Stimulated activated CD4-positive, alpha-beta T cell treated with anti-CD3 and anti-CD28 coated beads, Interleukin-1b, Interleukin-23, amount 100 ng/mL, for 24 hours (primary cell): ENCODE measurements at places on chromosomes 4 and X.
A peak's percentile ranks its signal among the peaks of the same experiment; 100 is the strongest.

DNA sequence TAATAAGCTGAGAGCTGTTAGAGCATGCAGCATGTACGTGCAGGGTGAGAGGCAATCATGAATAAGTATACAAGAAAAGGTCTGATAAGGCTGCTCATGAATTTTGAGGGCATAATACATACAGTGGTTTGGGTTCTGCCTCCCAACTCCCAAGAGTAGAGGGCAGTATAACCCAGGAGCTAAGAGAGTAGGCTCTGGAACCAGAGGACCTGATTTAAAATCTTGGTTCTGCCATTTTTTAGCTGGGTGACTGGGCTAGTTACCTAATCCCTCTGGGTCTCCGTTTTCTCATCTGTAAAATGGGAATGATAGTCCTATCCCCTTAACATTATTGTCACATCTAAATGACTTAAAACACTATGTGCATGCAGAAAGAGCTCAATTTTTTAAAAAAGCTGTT, 85.3 kb downstream of the LNX1 start:
- no peak for DNase-seq

DNA sequence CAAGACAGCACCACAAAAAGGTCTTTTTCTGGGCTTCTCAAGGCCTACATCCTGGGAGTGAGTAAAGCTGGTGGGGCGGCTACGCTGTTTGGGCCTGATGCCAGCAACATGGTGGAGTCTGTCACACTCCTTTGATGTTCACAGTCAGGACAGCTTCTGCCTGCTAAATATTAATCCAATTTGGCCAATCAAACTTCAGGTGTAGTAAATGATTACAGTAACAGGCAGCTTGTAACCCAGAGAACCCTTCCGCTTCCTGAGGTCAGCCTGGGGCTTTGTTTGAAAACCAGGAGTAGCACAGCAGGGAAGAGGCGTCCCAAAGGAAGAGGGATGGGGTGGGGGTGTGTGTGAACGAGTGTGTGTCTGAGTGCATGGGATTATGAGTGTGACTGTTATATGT, 220.4 kb downstream of the MAML3 start:
- DNase-seq, result no peak

- no peak for DNase-seq
These were observed 76.1 kb downstream of the CHST7 start for GRCh38 chrX:46649421-46650260.

DNA sequence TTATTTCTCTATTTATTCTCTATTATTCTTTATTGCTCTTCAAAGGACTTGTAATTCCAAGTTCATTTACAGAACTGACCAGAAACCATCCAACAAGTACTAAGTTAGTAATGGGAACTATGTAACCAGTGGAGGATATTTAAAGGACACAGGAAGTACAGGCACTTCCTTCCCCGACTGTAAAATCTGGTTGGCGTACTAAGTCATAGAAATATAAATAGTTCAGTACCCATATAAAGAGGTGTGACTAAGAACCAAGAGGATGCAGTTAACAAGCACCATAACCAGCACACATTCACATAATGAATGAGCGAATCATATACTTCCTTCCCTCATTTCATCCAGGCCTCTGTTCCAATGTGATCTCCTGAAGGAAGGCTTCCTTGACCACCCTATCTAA, 3.6 kb upstream of the EIF4E start:
- DNase-seq, result no peak

GRCh38 chr4:55859711-55860110, 6.3 kb downstream of the EXOC1 start:
- no peak for DNase-seq

- DNase-seq, result no peak
These were observed 17.8 kb downstream of the ARHGEF6 start for GRCh38 chrX:136762820-136763452.

- no peak for DNase-seq
These were observed 576.9 kb upstream of the PCDH10 start for GRCh38 chr4:132572210-132572609.

DNA sequence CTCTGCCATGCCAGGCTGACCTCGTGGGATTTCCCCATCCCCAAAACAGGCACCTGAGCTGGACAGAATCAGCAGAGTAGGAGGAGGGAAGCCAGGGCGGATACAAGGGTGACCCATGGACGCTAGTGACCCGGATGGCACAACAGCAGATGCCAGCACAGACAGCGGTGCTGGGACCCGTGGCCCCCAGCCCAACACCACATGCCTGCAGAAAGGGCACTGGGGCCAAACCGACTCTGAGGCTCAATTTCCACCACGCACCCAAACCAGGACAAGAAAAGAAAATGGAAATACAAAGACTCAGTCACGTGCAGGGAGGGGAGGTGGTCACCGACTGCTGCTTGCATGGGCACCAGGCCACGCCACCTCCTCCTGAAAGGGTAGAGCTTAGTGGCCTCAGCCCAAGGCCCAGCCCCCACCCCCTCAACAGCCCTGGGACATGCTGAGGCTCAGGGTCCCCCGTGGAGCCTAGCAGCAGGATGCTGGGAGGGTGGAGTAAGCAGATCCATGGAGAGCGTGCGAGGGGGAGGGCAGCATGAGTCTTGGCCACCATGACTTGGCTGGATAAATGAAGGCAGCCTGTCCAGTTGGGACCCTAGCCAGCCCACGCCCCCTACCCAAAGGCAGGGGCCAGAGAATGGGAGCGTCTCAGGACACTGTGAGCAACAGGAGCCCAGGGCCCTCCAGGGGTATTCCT, 47.7 kb downstream of the C4orf50 start:
- no peak for DNase-seq

DNA sequence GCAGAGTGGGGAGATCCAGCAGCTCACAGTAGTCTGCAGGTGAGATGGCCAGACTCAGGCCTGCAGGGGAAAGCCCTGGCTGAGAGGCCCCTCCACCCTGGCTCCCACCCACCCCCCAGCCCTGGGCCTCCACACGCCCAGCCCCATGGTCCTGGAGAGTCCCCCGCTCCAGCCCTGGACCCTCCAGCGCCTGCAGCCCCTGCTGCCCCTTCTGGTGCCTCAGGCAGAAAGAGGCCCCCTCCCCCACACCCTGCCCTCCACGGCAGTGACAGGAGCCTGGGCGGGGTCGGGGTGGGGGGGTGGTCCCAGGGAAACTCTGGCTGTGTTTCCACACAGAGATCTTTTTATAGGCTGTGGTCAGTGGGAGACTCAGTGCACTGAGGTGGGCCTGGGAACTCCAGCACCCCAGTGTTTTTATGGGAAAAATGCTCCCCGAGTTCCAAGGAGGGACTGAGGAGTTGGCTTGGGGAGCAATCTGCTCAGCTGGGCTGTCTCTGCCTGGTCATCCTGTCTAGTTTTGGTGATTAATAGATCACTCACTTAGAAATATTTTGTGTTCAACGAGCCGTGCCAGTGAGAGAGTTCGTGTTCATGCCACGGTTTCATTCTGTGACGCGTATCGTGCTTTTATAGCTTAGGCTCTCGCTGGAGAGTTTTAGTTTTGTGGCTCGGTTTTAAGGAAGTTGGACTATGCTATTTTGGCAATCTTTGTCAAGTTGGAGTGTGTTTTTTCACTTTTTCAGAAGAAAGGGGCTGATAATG, 53.1 kb upstream of the HGFAC start:
- DNase-seq, result no peak

DNA sequence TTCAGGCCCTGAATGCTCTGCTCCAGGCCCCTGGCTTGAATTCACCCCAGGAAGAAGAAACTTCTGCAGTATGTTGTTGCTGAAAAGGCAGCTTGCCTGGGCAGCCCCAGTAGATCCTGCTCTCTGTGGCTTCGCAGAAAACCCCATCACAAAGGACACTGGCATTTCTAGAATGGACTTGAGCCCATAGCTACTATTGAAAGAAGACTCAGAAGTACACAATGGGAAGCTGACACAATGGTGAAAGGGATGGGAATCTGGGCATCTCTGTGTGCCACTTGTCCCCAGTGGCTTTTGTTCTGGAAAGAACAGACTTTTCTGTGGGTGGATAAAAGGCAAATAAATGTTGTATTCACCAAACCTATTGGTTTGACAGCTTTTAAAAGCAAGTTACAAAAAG, 67.4 kb upstream of the SCML1 start:
- no peak for DNase-seq

GRCh38 chr4:122900314-122900713, 22.1 kb downstream of the NUDT6 start:
- DNase-seq, result no peak

DNA sequence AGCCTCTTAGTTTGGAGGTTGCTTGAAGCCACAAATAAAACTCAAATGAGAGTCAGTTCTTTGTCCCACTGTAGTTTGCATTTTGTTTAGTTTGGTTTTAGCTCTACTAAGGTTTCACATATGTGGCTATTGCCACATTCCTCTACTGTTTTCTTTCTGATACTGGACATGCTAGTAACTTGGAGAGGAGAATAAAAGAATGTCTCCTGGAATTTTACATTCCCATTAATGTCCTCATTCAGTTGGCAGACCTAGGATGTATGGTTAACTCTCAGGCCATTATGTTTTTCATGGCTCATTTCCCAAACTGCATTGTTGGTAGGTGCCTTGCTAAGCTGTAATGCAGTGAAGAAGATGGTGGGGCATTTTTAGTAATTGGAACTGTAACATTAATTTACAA, 29.9 kb downstream of the UPRT start:
- no peak for DNase-seq

DNA sequence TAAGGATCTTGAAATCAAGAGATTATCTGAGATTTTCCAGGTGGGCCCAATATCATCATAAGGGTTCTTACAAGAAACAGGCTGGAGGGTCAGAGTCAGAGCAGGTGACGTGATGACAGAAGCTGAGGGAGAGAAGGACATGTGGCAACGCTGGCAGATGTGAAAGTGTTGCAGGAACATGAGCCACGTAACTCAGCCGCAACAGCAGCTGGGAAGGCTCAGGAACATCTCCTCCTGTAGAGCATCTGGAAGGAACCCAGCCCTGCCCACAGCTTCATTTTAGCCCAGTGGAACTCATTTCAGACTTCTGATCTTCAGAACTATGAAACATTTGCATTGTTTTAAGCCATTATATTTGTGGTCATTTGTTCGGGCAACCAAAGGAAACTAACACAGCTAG, 156.3 kb upstream of the VEGFC start:
- no peak for DNase-seq

DNA sequence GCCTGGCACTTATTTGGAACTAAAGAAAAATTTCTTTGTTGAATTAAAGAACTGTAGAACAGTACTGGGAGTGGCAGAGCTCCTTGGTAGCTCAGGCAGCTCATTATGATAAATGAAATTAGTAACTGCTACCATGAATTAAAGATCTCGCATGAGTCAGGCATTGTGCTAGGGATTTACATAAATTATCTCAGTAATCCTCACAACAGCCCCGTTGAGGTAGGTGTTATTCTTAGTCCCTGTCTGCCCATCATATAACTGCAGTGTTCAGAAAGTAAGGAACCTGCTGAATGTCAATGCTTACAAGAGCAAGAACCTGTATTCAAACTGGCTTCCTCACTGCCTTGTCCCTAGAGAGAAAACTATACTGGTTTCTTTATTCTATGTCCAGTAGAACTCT, 108.3 kb downstream of the NLGN4X start:
- DNase-seq, result no peak

DNA sequence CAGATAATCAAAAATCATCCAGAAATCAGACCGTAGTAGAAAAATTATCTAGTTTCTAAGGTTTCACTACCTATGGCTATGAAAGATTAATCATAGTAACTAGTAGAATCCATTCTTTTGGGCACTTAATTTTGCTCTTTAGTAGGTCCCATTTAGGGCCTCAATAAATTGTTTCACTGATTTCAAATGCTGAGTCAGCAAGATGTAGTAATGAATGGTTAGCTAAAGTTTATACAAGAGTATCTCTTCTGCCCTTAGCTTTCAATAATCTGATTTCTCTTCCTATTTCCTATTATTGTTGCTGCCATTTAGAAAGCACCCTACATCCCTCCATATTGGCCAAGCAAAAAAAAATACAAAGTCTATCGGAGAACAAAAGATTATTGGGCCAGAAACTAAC, 283.2 kb upstream of the PCDH10 start:
- DNase-seq, result no peak

- no peak for DNase-seq
These were observed 100.1 kb upstream of the VCX3B start for GRCh38 chrX:8364369-8365141.

DNA sequence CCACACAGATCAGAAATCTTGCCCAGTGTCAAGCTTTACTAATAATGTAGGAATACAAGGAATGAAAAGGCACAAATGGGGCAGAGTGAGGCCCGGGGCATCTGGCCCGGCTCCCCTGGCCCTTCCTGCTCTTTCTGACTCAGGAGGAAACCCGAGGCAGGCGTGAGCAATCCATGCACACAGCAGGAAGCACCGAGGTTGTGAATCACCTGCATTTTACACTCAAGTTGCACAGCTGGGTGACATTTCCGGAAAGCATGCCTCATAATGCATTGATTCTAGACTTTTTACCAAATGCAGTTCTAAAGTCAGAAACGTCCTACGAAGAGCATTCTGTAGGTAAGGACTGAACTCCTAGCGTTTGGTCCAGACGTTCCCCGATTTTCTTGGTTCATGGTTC, 38.9 kb downstream of the PRIMPOL start:
- no peak for DNase-seq

DNA sequence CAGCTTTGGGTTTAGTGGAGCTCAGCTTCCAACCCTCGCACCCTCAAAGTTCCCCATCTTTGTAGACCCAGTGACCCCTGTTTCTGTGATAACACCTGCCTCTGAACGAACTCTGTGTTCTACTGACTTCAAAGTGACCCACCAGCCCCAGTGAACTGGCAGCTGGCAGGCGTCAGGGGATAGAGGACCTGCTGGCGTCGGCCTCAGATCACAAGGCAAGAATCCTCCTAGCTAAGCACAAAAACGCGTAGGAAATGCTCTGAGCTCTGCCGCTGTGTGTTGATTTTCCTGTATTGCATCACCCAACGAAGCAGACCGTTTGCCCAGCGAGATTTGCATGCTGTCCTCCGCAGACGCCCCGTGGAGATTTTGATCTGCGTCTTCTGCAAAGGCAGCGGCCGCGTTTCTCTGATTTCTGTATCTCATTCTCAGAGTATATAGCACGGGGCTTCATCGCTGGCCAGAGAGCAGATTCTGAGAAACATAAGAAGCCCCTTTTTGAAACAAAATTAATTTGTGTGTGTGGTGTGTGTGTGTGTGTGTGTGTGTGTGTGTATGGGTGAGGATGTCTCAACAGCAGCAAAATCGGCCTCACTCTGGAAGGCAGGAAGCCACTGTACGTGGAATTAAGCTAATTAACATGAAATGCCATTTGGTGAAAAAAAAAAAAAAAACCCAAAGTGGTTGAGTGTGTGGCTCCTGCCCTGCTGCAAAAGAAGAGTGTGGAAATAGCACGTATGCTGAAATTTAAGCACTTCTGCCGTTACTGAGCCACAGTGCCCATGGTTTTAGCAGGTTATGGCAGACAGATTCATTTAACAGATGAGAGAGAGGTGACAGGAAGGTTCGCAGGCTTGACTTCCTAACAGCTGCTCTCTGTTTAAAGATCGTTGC, 29.2 kb upstream of the ASMTL start:
- DNase-seq, result peak; percentile 60

- DNase-seq, result no peak
These were observed 34.1 kb upstream of the ASMTL start for GRCh38 chrX:1486749-1487361.

GRCh38 chr4:77157859-77158486, 966 bp downstream of the CCNG2 start:
- peak; percentile 46 for DNase-seq
